ENCODE measurements at places on chromosomes 13 and 19.

DNA sequence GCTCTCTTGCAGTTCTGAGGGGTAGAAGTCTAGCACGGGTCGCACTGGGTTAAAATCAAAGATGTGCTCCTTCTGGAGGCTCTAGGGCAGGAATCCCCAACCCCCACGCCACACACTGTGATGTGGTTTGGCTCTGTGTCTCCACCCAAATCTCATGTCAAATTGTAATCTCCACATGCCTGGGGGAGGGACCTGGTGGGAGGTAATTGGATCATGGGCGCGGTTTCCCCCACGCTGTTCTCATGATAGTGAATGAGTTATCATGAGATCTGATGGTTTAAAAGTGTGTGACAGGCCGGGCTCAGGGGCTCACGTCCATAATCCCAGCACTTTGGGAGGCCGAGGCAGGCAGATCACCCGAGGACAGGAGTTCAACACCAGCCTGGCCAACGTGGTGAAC, 26.6 kb upstream of the CALM3 start:
- peak; percentile 21 for DNase-seq

DNA sequence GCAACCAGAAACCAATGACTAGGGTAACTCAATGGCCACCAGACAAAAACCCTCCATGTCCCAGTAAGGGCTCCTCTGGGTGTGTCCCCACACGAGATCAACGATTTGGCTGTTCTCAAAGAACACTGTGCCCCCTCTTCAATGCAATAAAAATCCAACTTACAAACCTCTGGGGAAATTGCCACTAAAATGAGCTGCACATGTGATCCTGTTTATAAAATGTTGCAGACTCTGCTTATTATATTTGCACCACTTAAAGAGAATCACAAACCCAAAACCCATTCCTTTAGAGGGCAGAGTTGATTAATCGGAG, 80.5 kb downstream of the STK24 start:
- no peak for DNase-seq

- DNase-seq = no peak
Measured at GRCh38 chr13:29993716-29994488, 143.5 kb upstream of the UBL3 start.

DNA sequence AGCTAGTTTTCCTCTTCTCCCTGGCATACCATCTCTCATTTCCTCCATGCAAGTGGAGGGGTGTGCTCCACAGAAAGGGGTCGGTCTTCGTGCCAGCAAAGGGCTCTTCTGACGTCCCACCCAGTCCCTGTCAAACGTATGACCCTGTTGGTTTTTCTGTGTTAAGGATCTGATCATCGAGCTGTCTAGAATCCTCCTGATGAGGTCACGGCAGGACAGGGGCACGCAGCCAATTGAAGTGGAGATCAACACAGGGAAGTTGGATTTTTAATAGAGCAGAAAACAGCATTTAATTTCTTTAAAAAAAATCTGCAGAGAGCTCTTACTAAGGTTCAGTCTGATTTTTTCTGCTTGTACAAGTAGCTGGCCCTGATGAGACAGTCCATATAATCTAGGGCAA, 339.4 kb downstream of the TEX29 start:
- DNase-seq = no peak

DNA sequence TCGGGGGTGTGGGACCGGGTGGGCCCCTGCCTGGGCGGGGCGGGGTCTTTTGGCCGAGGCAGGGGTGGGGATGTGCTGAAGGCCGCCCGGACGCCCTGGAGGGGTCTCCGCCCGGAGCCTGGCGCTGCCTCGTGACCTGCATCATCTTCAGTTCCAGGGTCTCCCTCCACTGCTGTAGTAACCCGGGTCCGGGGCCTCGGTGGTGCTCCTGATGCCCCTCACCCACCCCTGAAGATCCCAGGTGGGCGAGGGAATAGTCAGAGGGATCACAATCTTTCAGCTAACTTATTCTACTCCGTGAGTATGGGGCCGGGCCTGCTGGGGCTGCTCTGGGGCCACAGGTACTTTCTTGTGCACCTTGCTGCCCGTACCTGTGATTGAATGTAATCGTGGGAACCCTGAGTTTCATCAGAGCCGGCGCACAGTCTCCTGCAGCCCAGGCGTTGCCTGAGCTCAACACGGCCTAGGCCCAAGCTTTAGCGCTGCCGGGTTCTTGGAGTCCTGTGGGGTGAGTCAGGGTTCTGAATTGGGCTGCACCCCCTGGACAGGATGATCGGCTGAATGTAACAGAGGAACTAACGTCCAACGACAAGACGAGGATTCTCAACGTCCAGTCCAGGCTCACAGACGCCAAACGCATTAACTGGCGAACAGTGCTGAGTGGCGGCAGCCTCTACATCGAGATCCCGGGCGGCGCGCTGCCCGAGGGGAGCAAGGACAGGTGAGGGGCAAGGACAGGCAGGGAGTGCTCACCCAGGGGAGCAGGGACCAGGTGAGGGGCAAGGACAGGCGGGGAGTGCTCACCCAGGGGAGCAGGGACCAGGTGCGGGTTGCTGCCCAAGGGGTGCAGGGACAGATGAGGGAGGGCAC, 10.5 kb downstream of the PEAK3 start:
- DNase-seq = no peak

- no peak for DNase-seq
Measured at GRCh38 chr13:71685072-71685471, 181.9 kb downstream of the DACH1 start.

DNA sequence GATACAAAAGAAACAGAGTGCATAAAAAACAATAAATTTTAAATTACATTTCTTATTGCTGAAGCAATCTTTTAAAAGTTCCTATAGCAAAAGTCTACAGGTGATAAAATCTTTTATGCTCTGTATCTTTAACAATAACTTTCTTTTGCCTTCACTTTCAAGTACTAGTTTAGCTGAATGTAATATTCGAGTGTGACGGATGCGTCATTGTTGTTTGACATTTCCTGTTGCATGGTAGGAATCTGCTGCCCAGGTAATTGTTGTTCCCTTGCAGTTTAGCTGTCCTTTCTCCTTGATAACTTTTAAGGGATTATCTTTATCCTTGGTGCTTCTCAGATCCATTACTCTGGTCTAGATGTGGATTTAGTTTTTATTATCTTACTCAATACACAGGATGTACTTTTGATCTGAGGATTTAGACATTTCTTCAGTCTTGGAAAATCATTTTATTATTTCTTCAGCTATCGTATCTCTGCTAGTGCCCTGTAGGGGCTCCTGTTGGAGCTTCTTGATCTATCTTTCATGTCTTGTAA, 2.1 kb upstream of the CPB2 start:
- no peak for DNase-seq

DNA sequence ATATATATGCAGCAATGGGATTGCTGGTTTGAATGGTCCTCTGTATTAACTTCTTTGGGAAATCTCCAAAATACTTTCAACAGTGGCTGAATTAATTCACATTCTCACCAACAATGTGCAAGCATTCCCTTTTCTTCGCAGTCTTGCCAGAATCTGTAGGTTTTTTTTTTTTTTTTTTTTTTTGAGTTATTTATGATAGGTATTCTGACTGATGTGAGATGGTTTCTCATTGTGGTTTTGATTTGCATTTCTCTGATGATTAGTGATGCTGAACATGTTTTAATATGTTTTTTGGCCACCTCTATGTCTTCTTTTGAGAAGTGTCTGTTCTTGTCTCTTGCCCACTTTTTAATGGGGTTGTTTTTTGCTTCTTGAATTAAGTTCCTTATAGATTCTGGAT, 2041.5 kb upstream of the PCDH20 start:
- DNase-seq = no peak

- DNase-seq = no peak
Measured at GRCh38 chr13:88000787-88001186, 329.6 kb downstream of the SLITRK5 start.

DNA sequence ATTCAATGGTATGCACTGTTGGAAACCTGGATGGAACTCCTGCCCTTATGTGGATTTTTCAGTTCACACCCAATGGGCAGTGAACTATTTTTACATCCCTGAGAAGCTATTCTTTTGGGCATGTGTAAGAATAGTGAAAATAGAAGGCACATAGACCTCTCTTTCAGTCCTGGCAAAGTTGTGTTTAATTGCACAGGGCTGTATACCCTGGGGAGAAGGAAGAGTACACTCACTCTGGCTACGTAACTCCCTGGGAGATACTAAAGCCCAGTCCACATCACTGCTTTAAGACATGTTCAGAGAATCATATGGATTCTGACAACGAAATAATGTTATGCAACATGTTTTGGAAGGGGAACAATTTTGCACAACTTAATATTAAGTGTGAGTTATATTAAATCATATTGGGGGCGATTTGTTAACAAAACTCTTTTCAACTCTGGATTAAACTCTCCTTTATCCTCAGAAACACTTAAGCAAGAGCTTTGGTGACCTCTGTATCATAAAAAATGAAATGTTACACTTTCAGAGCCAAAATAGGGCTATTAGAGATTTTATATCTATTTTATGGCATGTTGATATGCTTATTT, 166.1 kb downstream of the DCT start:
- DNase-seq = no peak

DNA sequence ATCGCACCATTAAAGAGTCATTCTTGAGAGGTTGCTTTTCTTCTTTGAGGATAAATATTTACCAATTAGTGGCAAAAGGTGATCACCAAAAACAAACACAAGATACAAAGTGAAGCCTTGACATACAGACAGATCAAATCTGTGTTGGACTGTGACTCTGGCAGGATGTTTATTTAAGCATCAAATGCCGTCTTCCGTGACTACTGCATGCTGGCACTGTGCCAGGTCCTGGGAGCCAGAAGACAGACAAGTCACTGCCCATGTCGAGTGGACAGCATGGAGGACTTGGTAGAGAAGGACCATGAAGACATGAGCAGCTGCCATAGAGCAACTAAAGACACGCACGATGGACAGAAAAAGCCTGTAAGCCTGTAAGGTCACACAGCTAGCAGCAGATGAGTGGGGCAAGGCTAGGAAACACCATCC, 92.8 kb upstream of the FARP1 start:
- DNase-seq = no peak

- DNase-seq = no peak
Measured at GRCh38 chr13:84574851-84575250, 692.6 kb upstream of the SLITRK1 start.

- no peak for DNase-seq
Measured at GRCh38 chr13:37997641-37998040, 128.1 kb upstream of the TRPC4 start.

- no peak for DNase-seq
Measured at GRCh38 chr19:17943274-17944221, 10.7 kb downstream of the CCDC124 start.

DNA sequence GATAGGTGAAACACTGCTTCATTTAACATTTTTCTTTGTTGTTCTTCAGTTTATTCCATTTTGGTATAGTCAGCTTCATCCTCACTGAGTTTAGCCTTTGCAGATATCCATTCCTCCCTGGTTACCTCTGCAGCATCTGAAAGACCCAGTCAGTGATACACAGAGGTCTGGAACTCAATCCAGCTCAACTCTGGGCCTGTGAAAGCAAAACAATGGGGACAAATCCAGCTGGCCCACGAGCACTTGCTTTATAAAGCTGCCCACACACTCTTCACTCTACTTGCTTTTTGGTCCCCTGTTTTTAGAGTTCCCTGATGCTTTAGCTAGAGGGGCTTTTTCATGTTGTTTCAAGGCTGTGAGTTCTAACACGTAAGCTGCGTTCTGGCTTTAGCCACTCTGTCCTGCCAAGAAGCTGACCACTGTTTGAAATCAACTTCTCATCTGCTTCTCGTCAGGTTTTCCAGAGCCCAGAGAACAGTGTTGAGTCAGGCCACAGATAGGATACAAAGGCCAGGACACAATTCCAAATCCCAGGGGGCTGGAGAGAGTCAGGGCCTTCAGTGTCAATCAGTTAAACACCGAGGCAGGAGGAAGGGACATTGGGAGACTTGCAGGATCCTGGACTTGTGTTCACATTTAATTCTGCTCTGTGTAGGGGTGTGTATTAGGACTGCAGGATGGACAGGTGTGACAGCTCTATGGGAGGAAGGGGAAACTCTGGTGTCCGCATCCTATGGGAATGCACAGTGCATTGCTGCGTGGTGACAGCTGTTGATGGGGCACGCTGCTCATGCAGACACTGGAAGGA, 83.5 kb upstream of the RNF113B start:
- DNase-seq = no peak

DNA sequence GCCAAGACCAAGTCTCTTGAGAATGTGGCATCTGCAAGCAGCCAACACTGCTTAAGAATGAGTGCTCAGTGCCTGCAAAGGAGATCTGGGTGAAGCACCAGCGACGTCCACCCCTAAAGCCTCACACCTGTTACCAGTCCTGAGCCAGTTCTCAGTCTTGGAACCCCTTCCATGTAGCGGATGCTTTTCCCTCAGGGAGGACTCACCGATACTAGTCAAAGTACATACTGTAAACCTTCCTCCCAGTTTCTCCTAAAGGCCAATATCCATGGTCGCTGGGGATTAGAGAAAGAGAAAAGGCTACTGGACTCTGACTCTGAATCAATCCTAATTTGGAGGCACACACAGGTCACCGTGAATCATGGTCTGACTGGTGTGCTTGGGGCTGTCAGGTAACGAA, 4.2 kb upstream of the PTPRH start:
- no peak for DNase-seq

DNA sequence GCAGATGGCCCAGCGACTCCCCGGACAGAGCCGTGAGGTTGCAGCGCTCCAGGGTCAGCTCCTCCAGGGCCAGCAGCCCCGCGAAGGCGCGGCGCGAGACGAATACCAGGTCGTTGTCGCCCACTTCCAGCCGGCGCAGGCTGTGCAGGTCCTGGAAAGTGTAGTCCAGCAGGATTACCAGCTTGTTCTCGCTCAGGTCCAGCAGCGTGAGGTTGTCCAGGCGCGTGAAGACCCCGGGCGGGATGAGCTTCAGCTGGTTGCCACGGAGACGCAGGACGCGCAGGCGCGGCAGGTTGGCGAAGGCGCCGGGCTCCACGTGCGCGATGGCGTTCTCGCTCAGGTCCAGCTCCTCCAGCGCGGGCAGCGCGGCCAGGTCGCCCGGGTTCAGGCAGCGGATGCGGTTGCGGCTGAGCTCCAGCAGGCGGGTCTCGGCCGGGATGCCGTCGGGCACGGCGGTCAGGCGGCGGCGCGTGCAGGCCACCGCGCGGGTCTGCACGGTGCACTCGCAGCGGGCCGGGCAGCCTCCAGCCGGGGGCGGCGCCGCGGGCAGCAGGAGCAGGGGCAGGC, 9.3 kb upstream of the PEAK3 start:
- DNase-seq = no peak

DNA sequence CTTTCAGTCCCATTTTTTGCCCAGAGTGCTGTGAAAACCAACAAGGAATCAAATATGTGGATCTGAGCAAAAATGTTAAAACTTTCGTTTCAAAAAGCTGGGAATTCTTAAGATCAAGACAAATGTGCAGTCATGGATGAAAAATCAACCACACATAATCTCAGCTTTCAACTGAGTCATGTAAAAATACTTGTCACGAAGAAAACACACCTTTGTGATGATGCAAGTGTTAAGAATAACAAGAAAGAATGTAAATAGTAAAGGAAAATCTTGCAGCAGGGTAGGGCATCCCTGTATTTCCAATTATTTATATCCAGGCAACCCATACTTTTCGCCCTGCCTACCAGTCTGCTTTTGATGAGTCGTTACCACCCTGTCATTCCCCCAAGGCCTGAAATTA, 27.4 kb upstream of the DCLK1 start:
- no peak for DNase-seq

GRCh38 chr13:35785576-35786303, 309.3 kb upstream of the MAB21L1 start:
- no peak for DNase-seq
